ENCODE measurements at places on chromosomes 5 and 9.

GRCh38 chr5:10111571-10111970 lies 138.1 kb downstream of the ATPSCKMT start:
- DNase-seq: no peak

- DNase-seq: no peak
Observed at GRCh38 chr5:10632110-10632761, 68.4 kb downstream of the ANKRD33B start.

DNA sequence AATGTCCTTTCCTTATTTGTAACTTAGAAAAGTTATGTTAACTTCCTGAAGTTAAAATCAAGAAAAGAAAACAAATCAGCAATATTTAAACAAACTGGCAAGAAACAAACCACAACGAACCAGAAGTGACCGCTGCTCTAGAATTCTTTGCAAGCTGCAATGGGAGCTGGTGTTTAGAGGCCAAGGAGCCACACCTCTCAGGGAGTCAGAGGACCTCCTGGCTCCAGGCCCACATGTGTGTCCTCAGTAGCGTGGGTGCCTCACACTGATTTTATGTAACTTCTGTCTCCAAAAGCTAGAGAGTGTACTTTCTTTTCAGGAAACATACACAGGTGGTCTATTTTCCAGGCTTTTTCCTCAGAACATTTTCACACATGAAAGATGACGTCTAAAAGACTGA lies 100.4 kb downstream of the IRX2 start:
- no peak for DNase-seq

GRCh38 chr5:176882567-176882903 lies 16.6 kb downstream of the HK3 start:
- DNase-seq: no peak

DNA sequence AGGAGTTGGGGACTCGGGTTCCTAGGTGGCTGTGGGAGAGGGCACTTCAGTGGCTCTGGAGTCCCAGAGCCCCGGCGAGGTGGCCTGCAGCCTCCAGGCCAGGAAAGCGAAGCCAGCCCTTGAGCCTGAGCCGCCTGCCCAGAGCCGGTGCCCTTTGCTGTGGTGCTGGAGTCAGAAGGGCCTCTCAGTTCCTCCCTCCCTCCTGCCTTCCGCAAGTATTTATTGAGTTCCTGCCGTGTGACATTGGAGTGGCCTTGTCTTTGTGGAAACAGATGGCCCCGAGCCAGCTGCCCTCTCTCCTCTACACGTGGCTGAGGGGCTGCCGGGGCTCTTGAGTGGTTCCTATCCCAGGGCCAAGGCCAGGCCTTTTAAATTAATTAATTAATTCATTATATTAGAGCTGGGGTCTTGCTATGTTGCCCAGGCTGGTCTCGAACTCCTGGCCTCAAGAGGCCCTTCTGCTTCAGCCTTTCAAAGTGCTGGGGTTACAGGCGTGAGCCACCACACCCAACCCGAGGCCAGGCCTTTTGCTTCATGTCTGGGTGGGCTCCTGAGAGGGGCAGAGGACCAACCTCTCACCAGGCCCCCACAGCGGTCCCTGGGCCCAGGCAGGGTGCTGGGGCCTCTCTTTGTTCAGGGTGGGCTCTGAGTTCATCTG lies 45.6 kb upstream of the IER5L start:
- no peak for DNase-seq

DNA sequence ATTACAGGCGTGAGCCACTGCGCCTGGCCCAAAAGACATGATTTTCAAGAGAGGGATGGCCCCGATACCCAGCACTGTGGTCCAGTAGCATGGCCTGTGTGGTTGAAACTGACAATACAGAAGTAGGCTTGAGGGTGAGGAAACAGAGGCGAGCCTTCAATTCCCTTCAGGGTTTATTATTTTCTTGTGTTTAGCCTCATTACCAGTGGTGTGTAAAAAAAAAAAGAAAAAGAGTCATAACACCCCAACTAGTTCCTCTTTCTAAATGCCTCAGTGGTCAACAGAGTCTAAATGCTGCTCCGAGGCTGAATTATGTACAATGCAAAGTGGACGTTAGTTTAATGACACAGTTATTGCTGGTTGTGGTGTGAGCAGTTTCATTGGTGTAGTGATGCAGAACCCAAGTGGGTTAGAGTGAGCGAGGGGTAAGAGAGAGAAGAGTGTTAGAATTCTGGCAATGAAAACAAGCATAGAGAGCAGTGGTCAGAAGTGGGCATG lies 58.8 kb downstream of the SNX30 start:
- no peak for DNase-seq

GRCh38 chr5:9054322-9054721 lies 491.6 kb downstream of the SEMA5A start:
- no peak for DNase-seq

DNA sequence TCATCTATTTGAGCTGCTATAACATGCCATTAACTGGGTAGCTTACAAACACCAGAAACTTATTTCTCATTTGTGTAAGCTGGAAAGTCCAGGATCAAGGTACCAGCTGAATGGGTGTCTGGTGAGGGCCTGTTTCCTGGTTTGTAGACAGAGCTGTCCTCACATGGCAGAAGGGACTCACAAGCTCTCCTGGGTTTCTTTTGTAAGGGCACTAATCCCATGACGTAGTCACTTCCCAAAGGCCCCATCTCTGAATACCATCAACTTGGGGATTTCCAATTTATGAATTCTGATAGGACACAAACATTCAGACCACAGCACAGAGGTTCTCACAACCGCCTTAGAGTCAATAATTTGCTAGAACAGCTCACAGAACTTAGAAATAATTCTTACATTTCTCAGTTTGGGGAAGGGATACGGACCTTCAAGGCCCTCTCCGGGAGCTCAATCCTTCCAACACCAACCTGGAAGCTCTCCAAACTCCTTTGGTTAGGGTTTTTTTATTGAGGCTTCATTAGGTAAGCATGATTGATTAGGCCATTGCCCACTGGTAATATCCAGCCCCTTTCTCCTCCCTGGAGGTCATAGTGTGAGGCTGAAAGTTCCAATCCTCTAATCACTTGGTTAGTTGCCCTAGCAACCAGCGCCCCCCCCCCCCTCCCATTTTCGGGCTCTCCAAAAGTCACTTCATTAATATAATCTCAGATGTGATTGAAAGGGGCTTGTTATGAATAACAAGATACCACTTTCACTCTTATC lies 7.6 kb upstream of the DNAJA1 start:
- no peak for DNase-seq

GRCh38 chr5:150114773-150115408 lies 28.5 kb upstream of the CSF1R start:
- DNase-seq: no peak

DNA sequence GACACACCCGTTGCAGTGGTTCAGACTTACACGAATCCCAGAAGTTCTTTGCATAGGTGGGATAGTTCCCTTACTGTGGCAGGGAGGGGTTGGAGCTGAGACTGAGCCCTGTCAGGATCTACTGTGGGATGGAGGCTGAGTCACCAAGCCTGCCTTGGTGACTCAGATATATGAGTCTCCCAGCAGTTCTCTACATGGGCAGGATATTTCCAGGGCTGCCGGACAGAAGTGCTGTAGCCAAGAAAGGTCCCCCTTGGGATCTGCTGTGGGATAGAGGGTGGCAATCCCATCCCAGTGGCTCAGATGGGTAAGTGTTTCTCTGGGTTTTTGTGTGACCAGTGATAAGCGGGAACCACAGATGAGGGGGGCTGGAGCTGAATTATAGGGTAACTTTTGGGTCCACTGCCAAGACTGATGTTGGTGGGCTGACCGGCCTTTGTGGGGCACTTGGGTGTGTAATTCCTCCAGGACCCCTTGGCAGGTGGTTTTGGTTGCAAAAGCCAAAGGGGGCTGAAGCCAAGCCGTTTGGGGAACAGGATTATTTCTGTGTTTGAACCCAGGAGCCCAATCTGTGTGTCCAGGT lies 18.7 kb downstream of the XRCC4 start:
- DNase-seq: no peak

DNA sequence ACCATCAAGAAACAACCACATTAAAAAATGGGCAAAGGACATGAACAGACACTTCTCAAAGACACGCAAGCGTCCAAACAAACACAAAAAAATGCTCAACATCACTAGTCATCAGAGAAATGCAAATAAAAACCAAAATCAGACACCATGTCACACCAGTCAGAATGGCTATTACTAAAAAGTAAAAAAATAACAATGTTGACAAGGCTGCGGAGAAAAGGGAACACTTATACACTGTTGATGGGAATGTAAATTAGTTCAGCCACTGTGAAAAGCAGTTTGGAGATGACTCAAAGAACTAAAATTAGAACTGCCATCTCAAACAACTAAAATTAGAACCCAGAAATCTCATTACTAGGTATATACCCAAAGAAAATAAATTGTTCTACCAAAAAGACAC lies 80.4 kb downstream of the CAAP1 start:
- DNase-seq: no peak

GRCh38 chr9:69861011-69861410 lies 40.4 kb downstream of the CFAP95 start:
- DNase-seq: no peak

DNA sequence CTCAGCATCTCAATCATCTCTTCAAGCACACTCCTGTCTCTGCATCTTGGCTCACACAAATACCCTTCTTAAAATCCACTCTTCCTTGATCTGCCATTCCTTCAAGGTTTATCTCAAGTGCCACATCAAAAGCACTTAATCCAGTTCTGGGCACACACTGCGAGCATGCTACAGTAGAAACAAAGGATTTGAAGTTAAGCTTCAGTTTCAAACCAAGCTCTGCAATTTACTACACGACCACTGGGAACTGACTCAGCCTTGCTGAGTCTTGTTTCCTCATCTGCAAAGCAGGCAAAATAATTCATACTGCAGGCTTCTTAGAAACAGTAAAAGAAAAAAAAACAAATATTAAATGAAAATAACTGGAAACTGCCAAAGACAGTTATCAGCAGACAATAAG lies 50.5 kb upstream of the CTNNAL1 start:
- DNase-seq: no peak

- DNase-seq: peak; percentile 36
Observed at GRCh38 chr5:177132136-177133095, 1.2 kb upstream of the NSD1 start.

- no peak for DNase-seq
Observed at GRCh38 chr9:12230708-12231107, 462.5 kb upstream of the TYRP1 start.

- peak; percentile 40 for DNase-seq
Observed at GRCh38 chr9:131733541-131734061, 6.3 kb downstream of the RAPGEF1 start.
